ENCODE measurements at places on chromosomes 12 and 14. TPM values are rescaled to one million over a fixed set of nuclear protein-coding genes. Genes with fewer than 3 reads are reported as not detected.

DNA sequence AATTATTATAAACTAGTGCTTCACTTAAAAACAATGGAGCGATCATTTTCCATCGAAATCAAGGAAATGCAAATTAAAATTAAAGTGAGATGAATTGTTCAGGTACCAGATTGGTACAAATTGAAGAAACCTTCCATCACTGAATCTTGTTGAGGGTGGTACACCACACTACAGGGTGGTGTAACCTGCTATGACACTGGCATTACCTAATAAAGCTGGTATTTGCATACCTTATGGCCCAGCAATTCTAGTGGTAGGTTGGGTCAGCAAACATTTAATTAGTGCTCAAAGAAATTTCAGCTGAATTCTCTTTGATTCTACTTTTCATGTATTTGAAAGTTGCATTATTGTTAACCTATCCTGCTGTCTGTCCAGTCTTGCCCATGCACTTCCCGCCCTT lies 9.2 kb downstream of the TIGAR start:
- no peak for DNase-seq

DNA sequence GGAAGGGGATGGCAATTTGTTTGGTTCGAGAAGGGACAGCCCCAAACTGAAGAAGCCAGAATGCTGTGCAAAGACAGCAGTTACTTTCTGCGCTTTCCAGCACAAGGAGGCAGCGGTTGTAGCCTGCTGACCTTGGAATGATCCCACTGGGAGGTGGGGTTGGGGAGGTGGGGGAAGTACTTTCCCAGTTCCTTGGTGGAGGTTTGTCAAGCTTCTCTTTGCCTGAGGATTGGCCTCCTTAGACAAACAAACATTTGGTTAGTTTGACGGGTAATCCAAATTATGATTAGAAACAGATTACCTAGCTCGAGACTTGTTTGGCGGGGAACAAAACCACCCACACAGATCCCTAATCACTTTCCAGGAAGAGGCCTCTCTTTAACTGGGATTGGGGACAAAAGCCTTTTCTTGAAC lies 79.1 kb upstream of the EGLN3 start:
- no peak for DNase-seq

GRCh38 chr14:91754819-91755218 lies 22.9 kb upstream of the CATSPERB start:
- DNase-seq = no peak

DNA sequence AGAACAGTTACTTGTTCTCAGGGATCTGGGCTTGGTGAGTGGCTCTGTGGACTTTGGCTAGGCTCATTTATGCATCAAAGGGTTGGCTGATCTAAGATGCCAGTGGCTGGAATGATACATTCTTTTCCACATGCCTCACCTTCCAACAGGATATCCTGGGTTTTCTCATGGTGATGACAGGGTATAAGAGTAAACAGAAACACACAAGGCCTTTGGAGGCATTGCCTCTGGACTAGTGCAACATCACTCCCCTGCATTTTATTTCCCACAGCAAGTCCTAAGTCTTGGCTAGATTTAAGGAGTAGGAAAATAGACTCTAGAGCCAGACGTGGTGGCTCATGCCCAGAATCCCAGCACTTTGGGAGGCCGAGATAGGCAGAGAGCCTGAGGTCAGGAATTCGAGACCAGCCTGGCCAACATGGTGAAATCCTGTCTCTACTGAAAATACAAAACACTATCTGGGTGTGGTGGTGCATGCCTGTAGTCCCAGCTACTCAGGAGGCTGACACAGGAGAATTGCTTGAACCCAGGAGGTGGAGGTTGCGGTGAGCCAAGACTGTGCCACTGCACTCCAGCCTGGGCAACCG lies 47.9 kb downstream of the RPH3A start:
- no peak for DNase-seq

DNA sequence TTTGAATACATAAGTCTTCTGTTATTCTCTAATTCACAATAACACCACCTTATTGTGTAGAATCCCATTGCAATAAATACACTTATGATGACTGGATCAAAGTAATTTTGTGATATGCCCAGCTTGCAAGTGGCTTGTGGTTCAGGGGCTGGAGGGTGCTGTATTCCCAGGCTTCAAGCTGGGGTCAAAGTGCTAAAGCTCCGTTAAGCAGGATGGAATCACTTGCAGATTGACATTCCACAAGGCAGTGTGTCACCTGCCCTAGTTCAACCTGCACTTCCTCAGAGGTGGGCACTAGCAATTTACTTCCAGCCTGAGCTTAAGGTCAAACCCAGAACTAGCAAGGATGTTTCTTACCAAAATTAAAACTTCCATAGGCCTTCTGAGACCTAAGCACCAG lies 166.6 kb downstream of the SSPN start:
- DNase-seq = no peak

AMDHD1 gene
- 0.96 TPM for total RNA-seq
